ENCODE measurements at places on chromosomes 7 and 10.

DNA sequence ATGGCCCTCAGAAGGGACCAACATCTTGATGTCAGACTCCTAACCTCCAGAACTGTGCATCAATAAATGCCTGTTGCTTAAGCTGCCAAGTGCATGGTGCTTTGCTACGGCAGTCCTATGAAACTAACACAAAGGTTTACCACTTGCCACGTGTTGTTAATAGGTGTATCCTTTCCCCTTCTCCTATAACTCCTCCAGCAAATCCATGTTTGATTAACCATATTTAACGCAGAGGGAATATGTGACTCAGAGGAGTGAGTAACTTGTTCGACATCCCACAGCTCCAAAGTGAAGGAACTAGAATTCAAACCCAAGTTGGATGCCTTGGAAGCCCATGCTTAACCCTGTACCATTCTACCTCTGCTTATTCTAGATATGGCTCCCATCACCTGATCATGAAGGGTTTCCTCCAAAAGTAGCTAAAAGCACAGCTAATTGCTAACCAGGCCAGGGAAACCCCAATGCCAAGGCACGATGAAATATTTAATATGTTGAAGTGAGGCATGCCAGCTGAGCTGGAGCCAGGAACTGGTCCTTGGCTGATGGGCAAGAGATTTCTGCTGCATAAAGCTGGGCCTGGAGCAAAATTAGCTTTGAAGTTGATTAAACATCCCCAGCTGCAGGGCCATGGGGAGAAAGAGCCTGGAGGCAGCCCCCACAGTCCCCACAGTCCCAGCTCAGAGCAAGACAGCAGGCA is 131.9 kb downstream of the C10orf90 start:
- DNase-seq: no peak

DNA sequence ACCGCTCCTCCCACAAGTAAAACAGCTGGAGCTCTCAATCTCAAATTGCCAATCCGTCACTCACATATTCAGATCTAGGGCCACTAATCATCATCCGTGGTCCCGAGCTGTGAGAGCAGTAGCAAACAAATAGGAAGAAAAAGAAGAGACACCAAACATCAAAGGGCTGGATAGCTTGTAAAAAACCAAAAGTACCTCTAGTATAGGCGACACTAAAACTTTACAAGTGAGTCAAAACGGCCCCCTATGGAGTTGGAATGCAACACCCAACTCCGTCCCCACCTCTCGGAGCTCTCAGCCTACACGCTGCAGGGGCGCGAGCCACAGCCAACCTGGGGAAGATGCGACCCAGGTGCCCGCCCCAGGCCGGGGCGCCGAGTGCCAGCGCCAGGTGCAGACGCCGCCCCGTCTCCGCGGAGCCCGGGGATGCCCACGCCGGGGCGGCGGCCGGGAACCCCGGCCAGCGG is 581 bp downstream of the FAM3C start:
- peak; percentile 42 for DNase-seq

GRCh38 chr10:119370111-119370741 is 162.9 kb downstream of the GRK5 start:
- no peak for DNase-seq

DNA sequence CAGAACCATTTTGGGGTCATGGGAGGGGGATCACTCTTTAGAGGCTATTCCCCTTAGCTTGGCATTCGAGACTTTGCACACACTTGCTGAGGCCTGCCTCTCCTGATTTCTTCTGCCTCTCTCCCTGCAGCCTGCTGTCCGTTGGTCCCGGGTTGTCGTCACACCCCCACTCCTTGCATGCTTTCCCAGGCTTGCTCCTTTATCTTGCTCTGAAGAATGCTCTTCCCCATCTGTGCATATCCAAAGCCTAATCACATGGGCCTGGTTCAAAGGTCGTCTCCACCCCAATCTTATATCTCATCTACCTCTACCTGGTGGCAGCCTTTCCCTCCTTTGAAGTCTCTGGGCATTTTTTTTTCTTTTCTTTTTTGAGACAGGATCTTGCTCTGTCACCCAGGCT is 24.3 kb upstream of the EMX2 start:
- no peak for DNase-seq

DNA sequence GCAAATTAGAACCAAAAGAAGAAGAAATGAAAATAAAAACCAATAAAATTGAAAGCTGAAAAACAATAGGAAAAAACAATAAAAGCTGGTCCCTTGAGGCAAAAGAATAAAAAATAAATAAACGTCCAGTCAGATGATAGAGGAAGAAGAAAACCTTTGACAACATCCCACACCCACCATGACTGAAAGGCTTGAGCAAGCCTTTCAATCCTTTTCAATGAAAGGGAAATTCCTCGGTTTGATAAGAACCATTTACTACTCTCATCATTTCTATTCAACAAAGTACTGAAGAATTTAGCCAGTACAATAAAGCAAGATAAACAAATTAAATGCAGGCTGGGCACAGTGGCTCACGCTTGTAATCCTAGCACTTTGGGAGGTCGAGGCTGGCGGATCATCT is 3.8 kb downstream of the SLC25A40 start:
- DNase-seq: no peak

DNA sequence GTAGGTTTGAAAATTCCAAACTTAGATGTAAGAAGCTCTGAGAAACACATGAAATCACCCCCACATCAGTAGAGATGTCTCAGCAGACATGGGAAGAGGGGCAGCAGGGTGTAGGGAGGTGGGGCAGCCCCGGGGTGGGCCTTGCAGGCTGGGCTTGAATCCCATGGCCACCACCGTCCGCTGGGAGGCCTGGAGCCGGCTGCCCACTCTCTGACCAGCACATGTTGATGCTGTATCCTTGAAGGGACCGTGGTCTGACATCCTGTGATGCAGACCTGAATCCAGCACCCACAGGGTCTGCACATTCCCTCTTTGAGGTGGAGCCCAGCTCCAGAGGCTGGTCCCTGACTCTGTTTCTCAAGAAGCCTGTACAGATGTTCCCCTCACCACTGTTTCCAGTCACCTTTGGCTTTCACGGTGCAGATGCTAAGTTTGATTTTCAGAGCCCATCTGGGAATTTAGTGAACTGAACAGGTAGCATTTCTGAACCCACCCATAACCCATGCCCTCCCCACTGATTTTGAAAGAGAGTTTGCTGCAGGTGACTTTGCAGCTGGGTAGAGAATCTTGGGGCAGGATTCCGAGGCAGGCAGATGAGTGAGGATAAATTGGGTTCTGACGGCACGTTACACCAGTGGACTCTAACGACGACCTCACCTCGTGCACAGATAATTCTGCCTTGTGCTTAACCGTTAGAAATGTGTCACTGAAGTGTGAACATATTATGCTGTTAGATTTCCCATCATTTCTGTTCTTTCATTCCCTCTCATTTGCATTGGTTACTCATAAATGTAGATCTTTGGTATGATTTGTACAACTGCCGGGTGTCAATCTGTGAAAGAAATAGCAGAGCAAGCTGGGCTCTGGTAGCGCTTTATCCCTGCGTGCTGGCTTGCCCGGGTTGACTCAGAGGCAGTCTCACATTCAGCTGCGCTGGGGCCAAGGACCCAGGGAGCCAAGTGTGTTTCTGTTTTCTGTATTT is 45.7 kb downstream of the IKZF1 start:
- DNase-seq: peak; percentile 76
